ENCODE measurements at places on chromosomes 7 and 10.

- DNase-seq, result no peak
Observed at GRCh38 chr7:131305152-131305551, 22.5 kb upstream of the MKLN1 start.

DNA sequence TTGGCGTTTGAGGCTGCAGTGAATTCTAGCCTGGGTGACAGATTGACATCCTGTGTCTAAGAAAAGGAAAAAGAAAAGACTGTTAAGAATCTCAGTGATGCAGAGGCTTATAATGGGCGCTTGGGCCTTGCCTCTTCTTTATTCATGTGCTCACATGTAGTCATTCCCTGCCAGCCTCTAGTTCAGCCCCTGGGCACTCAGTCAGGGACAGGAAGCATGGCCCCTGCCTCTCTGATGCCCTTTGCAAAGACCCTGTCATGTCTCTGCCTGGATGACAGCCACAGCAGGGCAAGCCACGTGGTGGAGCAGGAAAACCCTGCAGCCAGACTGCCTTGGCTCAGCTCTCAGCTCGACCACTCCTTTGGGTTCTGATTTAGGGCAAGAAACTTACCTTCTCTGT lies 368.9 kb downstream of the RPS24 start:
- no peak for DNase-seq

GRCh38 chr7:18494821-18495408 lies 634 bp upstream of the HDAC9 start:
- no peak for DNase-seq

- no peak for DNase-seq
Observed at GRCh38 chr10:67664942-67665341, 31.1 kb downstream of the CTNNA3 start.

- DNase-seq, result no peak
Observed at GRCh38 chr10:17001297-17001744, 128.3 kb downstream of the CUBN start.

DNA sequence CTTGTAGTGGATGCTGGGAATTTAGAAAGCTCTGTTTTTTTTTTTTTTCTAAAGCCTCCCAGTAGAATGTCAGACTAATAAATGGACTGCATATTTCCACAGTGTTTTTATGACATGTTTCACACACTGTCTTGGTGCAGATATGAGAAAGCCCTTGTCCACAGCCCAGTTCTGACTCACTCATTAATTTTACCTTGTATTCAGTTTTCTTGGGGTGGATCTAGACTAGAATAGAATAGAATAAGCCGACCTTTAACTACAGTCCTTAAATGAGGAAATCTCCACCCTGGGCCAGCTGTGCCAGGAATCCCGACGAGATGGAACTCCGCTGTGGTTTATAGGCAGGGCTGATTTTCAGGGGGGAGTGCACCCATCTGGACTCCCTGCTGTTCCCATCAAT lies 274.7 kb downstream of the NRG3 start:
- no peak for DNase-seq

DNA sequence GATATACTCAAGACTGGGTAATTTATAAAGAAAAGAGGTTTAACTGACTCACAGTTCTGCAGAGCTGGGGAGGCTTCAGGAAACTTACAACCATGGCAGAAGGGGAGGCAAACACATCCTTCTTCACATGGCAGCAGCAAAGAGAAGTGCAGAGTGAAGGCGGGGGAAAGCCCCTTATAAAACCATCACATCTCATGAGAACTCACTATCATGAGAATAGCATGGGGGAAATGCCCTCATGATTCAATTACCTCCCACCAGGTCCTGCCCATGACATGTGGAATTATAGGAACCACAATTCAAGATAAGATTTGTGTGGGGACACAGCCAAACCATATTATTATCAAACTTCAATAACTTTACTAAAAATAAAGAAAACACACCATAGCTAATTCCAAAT lies 30.4 kb upstream of the JAZF1 start:
- DNase-seq, result no peak

GRCh38 chr10:13617116-13617515 lies 30.4 kb downstream of the PRPF18 start:
- no peak for DNase-seq

DNA sequence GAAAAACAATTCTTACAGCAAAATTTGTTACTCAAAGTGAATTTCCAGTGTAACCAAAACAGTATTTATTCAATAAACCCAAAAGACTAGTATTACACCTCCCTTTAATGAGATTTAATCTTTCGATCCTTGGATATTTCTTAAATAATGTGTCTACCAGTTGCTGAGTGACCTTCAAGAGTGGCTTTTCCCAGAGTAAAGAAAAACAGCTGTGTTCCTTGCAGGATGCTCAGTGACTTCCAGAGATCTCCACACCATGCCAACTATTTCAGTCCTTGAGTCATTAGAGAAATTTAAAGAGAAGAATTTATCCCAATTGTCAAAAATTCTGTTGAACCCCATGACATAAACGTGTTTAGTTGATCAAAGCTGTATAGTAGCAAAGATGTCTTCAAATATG lies 44.0 kb downstream of the IMMP2L start:
- DNase-seq, result no peak

GRCh38 chr7:72265071-72265904 lies 146.8 kb downstream of the CALN1 start:
- DNase-seq, result no peak

All from T-helper 9 cell (primary cell).